ENCODE measurements at places on chromosomes 7 and 10. TPM values are rescaled to one million over a fixed set of nuclear protein-coding genes. Genes with fewer than 3 reads are reported as not detected.

DNA sequence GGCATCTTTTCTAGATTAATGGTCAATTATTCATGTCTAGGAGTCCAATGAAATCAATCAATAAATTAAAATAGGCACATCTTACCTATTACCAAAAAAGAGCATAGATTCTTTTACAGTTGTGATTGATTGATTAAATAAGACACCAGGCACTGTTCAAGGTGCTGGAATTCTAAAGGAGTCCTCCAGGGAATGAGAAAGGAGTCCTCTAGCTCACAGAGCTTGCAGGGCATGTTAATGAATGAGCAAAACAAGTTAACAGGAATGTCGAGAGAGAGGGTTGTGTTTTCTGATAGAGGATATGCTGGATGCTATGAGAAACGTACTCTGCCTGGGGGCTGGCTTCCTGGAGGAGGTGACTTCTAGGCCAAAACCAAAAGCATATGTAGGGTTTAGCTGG lies 191.4 kb downstream of the BMPER start:
- no peak for DNase-seq

GRCh38 chr10:91210435-91210834 lies 10.0 kb upstream of the PCGF5 start:
- DNase-seq: peak; percentile 81

DNA sequence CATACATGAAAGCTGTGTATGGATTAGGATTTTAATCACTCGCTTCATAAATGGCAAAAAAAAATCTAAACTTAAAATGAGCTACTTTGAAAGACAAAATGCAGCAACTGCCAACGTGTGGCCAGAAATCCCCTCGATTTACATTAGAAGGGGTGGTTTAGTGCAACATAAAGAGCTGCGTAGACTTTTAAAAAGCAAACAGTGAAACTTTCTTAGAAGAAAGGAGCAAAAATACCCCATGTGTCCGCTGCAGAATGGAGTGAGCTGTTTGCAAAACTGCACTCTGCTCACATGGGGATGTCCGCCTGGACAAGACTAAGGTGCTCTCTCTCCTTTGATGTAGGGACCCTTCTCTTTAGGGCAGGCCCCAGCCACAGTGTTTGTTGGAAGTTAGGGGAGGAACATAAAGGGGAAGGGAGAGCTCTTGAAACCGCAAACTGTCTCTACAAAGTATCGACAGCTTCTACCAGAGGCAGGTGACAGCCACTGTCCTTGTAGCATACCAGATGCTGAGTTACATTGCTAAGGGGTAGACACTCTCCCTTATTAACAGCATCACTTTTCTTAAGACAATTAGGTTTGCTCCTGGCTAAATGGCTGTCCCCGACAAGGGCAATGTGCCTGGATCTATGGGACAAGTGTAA lies 528.1 kb downstream of the KCNMA1 start:
- no peak for DNase-seq

- no peak for DNase-seq
Observed at GRCh38 chr10:132186488-132187429, at the start of gene DPYSL4. DPYSL4 (plus strand) TSS chr10:132186948; CDS start chr10:132187064, 116 bp downstream.

GRCh38 chr7:83547526-83547925 lies 101.4 kb downstream of the SEMA3E start:
- DNase-seq: no peak

GRCh38 chr7:127890726-127891125 lies 140.5 kb downstream of the LRRC4 start:
- no peak for DNase-seq

DNA sequence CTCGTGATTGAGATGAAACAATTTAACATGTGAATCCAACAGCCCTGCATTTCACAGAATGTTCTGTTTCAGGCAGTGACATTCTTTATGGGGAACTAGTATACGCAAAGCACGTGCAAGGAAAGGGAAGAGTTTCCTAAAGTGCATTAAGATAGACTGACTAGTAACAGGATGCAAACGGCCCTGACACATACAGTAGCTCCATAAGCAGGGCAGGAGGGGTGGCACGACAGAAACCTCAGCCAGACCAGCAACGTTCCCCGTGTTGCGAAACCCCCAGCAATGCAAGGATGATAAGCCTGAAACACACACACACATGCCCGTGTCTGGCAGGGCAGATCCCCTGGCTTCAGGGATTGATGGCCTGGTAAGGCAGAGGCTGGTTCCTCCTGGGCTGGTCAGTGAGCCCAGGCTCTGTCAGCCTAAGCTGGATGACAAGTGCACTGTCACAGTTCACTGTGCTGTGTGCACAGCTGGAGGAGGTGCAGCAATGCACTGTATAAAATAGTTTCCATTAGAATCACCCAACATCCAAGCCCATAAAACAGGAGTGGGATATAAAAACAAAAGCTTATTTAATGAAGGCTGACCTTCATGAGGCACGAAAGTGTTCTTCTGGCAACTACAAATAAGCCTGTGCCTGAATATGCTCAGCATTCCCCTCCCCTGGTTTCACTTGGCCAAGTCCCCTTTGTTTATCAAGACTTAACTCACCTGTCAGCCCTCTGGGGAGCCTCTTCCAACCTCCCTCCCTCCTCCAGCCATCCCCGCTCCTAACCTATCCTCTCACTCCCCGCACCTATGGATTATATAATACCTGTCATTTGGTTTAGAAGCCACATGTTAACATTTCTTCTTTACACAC lies 88.8 kb downstream of the GSAP start:
- DNase-seq: no peak

DNA sequence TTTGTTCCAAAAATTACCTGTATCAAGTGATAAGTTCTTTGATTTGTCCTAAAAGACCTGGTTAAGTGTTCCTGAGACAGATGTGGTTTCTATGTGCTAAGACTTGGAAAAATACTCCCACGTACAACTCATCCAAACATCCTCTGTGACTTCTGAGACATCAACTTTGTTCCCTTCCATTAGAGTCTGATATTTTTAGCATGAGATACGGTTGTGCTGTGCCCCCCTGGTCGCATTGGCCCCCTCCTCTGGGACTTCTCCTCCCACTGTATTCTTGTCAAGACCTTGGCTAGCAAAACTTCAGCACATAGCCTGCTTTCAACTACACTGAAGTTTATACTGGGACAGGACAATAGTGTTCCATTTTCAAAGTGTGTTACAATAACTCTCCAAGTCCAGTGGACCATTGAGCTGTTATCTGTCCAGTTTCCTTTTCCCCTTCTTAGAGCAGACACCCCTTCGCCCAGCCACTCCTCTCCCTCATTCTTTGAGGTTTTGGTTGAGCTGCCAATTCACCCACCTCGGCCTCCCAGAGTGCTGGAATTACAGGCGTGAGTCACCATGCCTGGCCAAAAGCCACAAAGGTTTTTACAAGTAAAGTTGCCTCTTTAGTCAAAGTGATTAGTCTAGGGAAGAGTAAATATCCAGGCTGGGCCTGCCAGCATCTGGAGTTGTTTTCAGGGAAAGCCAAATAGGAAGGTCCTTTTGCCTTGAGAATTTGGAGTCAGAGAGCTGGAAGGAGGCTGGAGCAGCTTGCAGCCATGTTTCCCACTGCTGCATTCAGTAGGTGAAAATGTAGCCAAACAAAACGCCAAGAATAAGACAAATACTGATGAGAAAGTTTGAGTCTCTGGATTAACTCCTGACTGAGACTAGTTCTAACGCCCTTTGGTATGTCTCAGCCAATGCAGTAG lies 17.8 kb upstream of the PDLIM1 start:
- no peak for DNase-seq

DNA sequence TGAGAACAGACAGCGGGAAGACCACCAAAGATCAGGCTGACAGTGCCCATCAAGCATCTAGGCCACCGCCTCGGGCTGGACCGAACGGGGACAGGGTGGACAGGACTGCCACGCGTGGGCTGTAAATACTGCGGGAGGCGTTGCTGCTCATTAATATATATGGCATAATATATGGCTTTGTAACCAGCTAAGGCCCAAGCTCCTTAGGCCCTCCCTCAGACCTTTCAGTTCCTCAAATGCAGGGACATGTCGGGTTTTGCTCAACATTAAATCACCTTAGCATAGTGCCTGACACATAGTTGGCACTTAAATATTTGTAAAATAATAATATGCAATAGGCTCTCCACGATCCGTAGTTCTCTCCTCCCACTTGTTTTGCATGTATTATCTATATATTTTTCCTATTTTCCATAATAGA lies 402 bp upstream of the TMEM168 start:
- DNase-seq: no peak

DNA sequence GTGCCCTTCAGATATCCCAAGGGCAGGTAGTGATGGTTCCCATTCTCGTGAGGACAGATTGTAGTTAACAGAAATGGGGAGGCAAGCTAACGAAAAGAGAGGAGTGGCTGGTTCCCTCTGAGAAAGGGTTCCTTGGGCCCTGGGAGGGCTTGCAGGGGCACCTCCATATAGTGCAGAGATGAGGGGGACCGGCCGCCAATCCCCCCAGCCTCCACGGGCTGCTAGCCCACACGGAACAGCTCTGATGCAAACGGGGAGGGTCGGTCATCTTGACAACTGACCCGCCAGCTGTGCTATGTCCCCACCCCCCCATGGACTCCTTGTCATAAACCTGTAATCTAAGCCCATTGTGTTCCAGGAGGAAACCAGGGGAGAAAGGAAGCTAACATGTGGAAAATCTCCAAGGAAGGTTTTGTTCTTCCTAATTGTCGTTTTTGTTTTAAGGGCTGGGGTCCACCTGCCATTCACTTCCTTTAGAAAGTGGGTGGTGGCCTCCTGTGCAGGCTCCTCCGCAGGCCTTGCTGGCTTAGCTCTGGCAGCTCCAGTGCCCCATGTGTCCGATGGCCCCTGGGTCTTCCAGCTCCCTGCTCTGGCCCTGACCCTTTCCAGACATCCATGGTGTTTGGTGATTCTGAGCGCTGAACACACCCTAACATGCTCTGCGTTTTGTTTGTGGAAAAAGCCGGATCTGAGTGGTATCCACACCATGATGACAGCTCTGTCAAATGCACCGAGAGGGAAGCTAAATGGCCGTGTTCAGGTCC lies 15.9 kb downstream of the ADCY1 start:
- DNase-seq: peak; percentile 53

- DNase-seq: no peak
Observed at GRCh38 chr7:141073173-141073640, 657 bp upstream of the TMEM178B start.

GRCh38 chr10:72567889-72568640 lies 57.8 kb downstream of the MICU1 start:
- no peak for DNase-seq

DNA sequence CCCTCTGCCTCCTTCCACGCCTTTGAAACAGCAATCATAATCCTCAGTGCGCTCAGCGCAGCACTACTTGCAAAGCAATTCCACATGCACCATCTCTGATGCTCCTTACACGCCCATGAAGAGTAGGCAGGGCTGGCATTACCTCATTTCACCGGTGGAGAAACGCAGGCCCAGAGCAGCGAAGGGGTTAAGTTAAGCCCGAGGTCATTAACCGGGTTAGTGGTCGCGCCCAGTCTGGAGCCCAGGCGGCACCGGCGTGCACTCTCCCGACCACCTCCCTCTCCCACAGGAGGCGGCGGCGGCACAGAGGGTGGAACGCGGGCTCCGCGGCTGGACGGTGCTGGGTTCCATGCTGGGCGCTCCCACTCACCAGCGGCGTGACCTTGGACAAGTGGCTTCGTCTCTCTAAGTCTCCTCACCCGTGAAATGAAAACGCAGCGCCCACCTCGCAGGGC lies 515 bp downstream of the FASTK start:
- no peak for DNase-seq

DNA sequence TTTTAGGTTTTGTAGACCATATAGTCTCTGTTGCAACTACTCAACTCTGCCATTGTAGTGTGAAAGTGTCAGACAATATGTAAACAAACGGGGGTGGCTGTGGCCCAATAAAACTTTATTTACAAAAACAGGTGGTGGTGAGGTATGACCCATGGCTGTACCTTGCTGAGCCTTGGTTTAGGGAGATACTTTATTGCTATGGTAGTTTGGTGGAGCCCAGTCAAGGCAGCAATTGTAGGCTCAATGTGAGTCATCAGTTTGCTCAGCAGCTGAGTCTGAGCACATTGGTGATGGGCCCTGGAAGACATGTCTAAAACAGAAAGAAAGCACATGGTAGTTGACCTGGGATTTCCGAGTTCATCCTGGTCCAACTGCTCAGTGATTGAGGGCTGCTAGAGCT lies 242.5 kb downstream of the REEP3 start:
- no peak for DNase-seq

GRCh38 chr7:74138945-74139843 lies 35.0 kb upstream of the EIF4H start:
- DNase-seq: no peak

DNA sequence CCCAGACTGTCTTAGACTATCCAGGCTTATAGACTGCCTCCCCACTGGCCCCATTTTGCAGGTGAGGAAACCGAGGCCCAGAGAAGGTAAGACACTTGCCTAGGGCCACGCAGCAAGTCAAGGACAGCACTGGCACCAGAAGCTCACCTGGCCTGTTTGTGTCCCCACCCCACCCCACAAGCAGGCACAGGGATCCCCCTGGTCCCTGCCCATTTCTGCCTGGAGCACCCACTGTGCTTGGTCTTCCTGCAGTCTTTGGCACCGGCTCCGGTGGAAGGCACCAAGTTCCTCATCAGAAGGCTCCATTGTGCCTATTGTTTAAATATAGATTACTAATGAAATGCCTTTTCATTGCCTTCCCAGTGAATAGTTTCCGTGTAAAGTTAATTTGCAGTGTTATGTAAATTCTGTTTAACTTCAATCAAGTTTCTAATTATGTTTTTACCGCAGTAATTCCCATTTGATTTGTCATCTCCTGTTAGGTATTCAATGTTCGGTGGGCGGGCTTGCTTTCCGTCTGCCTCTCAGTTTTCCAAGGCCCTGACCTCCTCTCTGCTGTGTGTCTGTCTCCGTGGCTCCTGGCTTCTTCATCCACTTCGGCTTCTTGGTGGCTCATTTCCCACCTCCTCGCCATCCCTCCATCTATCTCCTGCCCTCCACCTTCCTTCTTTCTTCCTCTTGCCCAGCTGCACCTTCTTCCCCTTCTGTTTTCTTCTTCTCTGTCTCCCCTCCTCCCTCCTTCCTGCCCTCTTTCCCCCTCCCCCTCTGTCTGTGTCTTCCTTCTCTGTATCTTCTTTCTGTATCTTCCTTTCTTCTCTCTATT lies 75.8 kb downstream of the ZMIZ1 start:
- peak; percentile 70 for DNase-seq

- DNase-seq: no peak
Observed at GRCh38 chr7:67593794-67594193, 597.2 kb downstream of the TYW1 start.

DNA sequence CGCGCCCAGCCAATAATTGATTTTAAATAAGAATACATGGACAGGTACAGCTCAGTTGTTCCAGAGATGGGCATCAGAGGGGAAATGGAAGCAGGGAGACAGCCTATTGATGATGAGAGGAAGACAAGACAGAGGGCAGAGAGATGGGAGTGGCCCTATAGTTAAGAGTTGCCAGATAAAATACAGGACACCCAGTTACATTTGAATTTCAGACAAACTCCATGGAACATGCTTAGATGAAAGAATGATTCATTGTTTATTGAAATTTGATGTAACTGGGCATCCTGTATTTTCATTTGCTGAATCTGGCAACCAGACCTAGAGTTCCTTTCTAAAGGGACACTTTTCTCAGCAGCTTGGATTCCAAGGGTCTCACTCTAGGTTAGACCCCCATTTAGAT lies 341.1 kb downstream of the FRMD4A start:
- DNase-seq: no peak

UCMA gene
- not detected for total RNA-seq

CHST3 gene
- total RNA-seq: 6.1 TPM

C10orf105 gene
- total RNA-seq: 3.4 TPM

TMEM140 gene
- 55.8 TPM for total RNA-seq

TMEM139 gene
- 0.64 TPM for total RNA-seq

EPDR1 gene
- 34.0 TPM for total RNA-seq

SLF2 gene
- 33.5 TPM for total RNA-seq

ANKRD61 gene
- total RNA-seq: not detected

GPR158 gene
- total RNA-seq: 0.52 TPM

All from spleen (tissue), 13 donors.